ENCODE measurements at places on chromosomes 6 and 20.

DNA sequence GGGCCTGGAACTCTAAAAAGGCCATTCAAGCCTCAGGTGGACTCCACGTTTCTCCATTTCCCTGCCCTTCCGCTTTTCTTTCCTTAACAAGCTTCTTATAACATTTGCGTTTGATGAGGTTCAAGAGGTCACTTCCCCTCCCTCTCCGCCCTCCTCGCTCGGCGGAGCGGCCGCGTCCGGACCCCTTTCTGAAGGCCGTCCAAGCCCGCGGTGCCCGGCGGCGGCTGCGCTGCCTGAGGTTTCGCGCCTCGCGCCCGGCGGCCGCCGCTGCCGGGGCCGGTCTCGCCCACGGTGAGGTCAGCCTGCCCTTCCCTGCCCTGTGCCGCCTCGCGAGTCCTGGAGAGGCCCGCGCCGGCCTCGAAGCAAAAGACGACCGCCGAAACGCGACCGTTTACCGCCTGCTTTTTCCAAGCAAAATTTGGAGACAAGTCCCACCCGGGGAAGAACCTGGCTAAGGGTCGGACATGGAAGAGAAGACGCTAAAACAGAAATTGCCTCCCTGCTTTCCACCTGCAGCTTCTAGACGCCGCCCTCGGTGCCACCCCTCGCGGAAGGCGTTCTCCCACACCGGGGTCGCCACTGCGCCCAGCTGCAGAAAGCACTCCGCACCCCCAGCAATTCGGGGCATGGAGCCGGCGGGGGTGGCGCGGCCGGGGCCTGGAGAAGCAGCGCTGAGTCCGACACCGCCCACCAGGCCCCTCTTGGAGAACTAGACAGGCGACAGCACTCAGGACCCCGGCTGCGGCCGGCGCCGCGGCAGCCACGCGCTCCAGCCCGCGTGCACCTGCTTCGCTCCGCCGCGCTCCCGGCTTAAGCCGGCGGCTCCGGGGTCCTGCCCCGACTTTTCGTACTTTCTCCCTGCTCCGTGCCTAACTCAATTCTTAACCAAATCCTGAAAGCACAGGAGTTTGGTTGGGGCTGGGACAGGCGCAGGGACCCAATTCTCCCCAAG is 11.0 kb upstream of the FOXF2 start:
- no peak for DNase-seq

GRCh38 chr6:44512868-44513741 is 125.6 kb downstream of the CDC5L start:
- DNase-seq, result no peak

- no peak for DNase-seq
Measured at GRCh38 chr6:73263570-73263909, 544 bp upstream of the KHDC1 start.

DNA sequence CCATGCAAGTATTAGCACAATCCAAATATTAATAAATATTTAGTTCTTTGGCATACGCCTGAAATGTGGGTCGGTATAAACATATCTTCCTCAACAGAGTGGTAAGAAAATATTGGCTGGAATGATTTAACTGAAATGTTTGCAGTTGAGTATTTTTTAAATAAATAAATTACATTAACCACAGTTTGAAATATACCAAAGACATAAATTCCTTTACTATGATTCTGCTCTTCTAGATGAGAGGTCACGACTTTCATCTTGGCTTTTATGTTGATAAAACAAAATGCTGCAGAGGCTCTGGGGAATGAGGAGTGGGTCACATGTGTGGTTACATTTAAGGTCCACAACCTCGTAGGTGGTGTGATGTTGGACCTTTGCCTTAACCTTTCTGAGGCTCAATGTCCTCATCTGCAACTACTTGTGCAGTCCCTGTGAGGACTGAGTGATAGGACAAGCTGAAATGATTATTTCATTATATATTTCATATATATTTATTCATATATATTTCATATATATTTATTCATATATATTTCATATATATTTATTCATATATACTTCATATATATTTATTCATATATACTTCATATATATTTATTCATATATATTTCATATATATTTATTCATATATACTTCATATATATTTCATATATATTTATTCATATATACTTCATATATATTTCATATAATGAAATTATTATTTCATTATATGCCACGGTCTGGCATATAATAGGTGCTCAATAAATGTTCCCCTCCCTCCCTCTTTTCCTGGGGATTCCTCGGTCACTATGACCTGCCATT is 107.4 kb downstream of the SAMD5 start:
- no peak for DNase-seq

- DNase-seq, result no peak
Measured at GRCh38 chr20:63884506-63885263, 10.2 kb upstream of the DNAJC5 start.

GRCh38 chr6:7805850-7806214 is 79.9 kb downstream of the BMP6 start:
- DNase-seq, result no peak

DNA sequence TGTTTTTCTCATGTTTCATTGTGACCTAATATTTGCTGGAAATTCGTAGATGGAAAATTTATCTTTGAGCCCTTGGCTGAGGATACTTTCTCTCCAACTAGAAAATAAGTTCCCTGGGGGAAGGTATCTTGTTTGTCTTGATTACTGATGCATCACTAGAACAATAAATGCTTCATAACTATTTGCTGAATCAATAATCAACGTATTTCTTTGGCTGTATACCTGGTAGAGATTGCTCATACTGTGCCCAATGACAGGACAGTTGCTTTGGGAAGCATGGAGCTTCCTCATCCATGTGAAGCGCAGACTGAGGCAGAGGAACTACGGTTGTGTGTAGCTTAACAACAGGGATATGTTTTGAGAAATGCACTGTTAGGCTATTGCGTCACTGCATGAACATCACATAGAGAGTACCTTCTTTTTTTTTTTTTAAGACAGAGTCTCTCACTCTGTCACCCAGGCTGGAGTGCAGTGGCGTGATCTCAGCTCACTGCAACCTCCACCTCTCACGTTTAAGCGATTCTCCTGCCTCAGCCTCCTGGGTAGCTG is 34.2 kb upstream of the RPN2 start:
- no peak for DNase-seq

- no peak for DNase-seq
Measured at GRCh38 chr20:60345106-60345505, 386.9 kb downstream of the CDH26 start.

- no peak for DNase-seq
Measured at GRCh38 chr20:9311132-9311531, 203.3 kb upstream of the LAMP5 start.

- no peak for DNase-seq
Measured at GRCh38 chr6:71676298-71676697, 210.1 kb upstream of the RIMS1 start.

- no peak for DNase-seq
Measured at GRCh38 chr6:72084992-72085569, 198.7 kb downstream of the RIMS1 start.

- DNase-seq, result no peak
Measured at GRCh38 chr6:37696841-37697662, 631 bp downstream of the MDGA1 start.

- DNase-seq, result no peak
Measured at GRCh38 chr20:46376196-46376785, 30.1 kb downstream of the ELMO2 start.

- DNase-seq, result no peak
Measured at GRCh38 chr20:16397086-16397485, 176.2 kb downstream of the KIF16B start.

- no peak for DNase-seq
Measured at GRCh38 chr6:150157081-150157480, 14.2 kb downstream of the PPP1R14C start.

GRCh38 chr20:56362833-56363413 is 4.1 kb downstream of the FAM210B start:
- no peak for DNase-seq

DNA sequence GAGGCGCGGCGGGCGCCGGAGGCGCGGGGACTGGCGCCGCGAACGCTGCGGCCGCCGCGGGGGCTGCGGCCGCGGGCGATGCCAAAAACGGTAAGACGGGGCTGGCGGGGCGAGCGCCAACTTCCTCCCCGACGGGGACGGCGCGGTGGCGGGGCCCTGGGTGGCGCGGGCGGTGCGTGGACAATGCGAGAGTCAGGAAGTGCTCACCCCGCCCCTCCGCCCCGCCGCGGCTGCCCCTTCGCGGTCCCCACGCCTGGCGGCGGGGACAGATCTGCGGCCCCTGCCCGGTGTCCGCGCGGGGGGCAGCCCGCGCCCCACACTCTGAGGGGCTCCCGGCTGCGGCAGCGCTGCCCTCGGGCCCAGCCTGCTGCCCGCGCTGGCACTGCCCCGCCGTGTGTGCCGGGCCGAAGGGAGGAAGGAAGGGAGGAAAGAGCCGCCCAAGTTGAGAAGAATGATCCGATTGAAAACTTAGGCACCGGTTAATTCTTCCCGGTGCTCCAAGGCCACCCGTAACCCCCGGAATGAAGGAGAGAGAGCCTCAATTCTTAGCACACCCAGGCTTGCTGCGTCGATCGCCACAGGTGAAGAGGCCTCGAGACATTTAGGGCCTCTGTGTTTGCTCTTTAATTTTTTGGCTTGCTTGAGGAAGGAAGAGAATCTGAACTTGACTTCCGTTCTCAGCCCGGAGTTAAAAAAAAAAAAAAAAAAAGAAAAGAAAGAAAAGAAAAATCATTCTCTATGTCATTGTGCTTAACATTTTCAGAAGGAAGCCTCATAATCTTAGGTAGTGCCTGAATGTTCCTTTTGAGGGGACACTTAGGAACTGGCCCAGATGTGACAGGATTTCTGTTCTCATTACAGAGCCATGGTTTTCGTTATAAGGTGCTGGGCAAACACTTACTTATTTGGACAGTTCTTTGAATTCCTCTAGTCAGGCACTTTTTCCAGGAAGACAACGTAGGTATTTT is 982 bp downstream of the HECA start:
- DNase-seq, result no peak

GRCh38 chr6:14974372-14974771 is 271.5 kb upstream of the JARID2 start:
- DNase-seq, result no peak

DNA sequence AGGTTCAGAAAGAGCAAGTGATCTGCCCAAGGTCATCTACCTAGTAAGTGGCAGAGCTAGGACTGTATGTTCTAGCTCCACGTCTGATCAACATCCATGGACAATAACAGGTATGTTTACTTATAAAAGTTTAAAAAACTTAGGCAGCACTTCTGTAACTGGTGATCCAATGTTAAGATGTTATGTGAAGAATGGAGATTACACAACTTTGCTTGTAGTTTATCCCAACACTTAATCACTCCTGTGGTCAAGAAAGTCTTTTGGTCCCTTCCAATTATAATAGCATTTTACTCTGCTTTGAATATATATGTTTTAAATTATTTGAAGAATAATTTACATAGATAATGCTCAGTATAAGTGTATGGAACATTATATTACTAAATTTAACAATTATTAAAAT is 4.8 kb downstream of the FBXO30 start:
- no peak for DNase-seq

DNA sequence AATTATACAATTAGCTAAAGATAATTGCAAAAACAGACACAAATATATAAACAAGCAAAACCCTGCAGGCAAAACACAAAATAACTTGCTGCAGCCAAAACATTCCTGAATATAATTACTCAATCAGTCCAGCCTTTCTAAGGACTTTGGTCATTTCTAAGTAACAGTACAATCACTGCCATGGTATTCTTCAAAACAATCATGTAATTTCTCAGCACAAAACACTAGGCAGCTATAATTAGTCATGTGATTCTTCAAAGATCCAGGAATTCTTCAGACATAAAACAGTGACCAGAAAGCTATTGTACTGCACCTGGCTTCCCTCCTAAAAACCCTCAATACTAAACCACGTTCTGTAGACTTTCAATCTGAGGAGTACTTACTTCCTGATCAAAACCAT is 881.1 kb downstream of the EPHA7 start:
- no peak for DNase-seq

DNA sequence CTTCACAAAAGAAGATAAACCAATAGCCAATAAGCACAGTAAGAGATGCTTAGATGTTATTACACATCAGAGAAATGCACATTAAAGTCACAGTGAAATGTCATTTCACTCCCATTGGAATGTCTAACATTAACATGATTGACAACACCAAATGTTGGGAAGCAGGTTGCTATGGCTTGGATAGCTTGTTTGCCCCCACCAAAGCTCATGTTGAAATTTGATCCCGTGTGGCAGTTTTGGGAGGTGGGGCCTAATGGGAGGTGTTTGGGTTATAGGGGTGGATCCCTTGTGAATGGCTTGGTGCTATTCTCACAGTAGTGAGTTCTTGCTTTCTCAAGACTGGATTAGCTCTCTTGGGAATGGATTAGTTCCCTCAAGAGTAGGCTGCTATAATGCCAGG is 44.8 kb downstream of the MRAP2 start:
- no peak for DNase-seq

GRCh38 chr6:168095716-168096250 is 16.8 kb upstream of the FRMD1 start:
- DNase-seq, result no peak

DNA sequence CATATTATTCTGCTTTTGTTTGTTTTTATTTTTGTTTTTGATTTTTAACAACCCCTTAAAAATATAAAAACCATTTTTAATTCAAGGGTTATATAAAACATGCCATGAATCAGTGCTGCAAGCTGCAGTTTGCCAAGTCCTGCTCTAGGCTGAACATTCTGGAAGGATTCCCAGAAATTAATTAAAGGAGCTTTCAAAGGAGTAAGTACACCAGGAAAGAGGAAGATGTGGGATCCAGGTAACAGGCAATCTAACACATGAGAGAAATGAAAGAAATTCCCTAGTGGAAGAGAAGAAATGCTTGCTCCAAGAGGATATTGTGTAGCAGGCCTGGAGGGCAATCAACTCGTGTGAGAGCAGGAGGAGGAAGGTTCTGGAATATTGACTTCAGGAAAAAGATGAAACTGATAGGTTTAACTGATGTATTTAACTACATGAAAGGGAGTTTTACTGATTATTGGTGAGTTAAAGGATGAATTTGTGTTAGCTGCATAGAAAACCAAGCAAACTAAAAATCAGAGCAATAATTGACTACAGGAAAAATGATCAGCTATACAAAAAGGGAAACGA is 146.0 kb upstream of the PHACTR1 start:
- no peak for DNase-seq

- DNase-seq, result no peak
Measured at GRCh38 chr20:35006009-35006408, 50.3 kb downstream of the MYH7B start.

DNA sequence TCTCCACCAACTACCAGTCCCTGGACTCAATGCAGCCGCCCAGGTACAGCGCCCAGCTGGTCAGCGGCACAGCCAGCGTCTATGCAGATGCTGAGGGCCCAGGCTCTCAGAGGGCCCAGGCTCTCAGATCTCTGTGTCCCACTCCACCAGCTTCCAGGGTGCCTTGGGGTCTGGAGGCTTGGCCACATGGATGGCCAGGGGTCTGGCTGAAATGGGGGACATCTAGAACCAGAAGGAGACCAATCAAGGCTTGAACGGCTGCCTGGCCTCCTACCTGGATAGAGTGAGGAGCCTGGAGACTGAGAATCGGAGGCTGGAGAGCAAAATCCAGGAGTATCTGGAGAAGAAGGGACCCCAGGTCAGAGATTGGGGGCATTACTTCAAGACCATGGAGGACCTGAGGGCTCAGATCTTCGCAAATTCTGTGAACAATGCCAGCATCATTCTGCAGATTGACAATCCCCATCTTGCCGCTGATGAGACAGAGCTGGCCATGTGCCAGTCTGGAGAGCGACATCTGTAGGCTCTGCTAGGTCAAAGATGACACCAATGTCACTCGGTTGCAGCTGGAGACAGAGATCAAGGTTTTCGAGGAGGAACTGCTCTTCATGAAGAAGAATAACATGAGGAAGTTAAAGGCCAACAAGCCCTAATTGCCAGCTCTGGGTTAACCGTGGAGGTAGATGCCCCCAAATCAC is 44.1 kb upstream of the GRM4 start:
- DNase-seq, result peak; percentile 22

- DNase-seq, result no peak
Measured at GRCh38 chr6:134651519-134651918, 298.4 kb downstream of the ALDH8A1 start.

All from stimulated activated CD8-positive, alpha-beta memory T cell treated with anti-CD3 and anti-CD28 coated beads, Interleukin-4, amount 100 ng/mL, for 1 hour (primary cell).